ENCODE measurements at places on chromosomes 7 and 10. TPM values are rescaled to one million over a fixed set of nuclear protein-coding genes. Genes with fewer than 3 reads are reported as not detected.

DNA sequence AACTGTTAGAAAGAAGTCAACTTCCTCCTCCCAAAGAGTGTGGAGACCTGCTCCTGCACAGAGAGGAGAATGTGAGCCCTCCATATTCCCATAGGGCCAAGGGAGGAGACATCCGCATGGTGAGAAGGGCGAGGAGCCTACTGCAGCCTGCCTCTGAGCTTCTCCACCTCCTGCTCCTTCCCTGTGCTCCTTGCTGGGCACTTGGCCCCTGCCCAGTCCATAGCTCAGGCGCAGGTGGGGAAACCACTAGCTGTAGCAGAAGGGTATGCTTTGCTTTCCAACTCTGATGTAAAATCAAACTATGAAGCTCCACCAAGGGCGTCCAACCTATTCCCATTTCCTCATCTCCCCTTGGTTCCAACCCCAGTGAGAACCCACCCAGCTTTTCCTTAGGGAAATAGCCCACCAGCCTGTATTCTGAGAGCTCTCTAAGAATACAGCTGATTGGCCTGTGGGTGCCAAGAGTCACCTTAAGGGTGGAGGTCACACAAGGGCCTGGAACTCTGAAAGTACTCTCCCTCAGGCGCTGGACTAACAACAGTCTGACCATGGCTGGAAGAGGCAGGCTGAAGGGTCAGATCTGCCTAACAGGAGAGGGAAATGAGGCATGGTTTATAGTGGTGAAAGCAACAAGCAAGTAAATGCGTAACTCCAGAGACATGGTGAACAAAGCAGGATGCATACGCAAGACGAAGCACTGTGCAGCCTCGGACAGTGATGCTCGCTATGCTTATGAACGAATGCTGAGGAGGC is 13.9 kb downstream of the ZNF488 start:
- DNase-seq, result no peak

RBM20 gene
- total RNA-seq, result 1.0 TPM

DNA sequence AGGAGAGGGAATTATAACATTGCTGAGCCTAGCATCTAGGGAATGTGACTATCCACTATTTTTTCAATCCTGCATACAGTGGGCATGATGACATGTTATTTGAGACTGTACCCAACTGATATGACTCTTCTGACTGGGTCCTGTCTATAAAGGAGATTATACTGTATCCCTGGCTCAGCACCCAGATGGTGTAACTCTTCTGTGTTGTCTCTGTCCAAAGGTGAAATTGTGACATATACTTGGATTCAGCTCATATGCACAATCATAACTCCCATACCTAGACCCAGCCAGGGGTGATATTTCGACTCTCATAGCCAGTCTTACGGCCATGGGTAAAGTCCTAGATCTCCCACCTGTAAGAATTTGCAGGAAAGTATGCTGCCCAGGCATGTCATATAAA is 59.3 kb downstream of the ZNF736 start:
- no peak for DNase-seq

- no peak for DNase-seq
Observed at GRCh38 chr10:28279878-28280277, 23.0 kb downstream of the MPP7 start.

DNA sequence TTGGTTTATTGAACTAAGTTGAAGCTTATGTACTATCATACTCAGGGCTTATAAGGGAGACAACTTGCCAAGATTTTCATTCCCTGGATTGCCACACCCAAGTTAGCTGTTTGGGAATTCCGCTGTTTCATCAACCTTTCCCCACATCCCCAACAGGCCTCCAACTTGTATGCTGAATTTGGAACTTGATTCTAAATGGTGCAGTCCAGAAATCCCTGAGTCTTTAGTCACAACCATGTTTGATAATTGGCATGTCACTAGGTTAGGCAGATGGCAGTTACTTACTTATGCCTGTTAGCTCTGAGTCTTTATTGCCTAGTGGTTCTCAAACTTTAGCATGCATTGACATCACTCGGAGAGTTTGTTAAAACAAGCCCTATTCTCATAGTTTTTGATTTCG is 135.4 kb upstream of the PRPS1L1 start:
- DNase-seq, result no peak

GRCh38 chr7:12706900-12707536 is 19.6 kb downstream of the ARL4A start:
- DNase-seq, result no peak

GRCh38 chr7:122261442-122261841 is 43.1 kb downstream of the FEZF1 start:
- no peak for DNase-seq

LHFPL3 gene
- not detected for total RNA-seq
